ENCODE measurements at places on chromosomes 6 and 20.

DNA sequence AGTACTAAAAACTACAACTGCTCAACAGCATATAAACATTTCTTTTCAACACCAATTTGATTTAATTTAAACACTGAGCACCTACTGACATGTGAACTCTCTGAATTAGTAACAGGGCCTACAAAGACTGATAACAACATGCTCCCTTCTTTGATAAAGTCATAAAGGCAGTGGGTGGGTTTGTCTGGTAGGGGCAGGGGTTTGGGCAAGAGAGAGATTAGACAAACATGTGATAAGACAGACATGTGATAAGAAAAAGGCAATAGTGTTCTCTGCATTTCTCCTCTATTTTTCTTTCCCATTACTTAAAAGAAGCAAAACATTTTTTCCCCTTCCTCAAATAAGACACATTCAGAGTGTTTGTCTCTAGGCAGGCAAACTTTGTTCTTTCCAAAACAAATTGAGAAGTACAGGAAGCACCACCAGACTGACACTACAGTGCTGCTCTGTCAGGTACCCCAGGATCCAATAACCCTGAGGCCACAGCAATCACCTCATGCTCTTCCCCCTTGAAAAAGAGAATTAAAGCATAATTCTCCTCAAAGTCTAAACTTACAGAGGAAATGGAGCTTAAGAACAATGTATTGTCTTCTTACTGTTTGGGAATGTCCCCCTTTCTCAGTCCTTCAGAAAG, 11.9 kb downstream of the C6orf52 start:
- no peak for DNase-seq

DNA sequence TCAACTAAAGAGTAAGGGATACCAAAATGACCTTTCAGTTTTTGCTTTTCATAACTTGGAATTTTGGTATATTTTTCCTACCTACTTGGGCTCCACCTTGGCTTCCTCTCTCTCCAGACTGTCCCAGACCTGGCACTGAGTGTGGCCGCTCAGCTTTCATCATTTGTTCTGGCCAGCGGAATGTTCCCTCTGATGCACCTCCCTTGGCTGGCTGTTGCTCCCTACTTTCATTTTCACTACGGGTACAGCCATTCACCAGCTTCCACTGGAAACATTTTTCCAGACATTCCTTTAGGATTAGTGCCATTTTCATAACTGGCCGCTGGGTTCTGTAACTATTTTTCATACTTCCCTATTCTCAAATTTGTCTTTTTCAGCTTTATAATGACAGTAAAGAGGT, 487.4 kb downstream of the TENT5A start:
- no peak for DNase-seq

GRCh38 chr20:45919542-45920399, 7.8 kb upstream of the PLTP start:
- DNase-seq = no peak

- no peak for DNase-seq
These were observed 39.2 kb downstream of the GPR6 start for GRCh38 chr6:110017306-110017705.

DNA sequence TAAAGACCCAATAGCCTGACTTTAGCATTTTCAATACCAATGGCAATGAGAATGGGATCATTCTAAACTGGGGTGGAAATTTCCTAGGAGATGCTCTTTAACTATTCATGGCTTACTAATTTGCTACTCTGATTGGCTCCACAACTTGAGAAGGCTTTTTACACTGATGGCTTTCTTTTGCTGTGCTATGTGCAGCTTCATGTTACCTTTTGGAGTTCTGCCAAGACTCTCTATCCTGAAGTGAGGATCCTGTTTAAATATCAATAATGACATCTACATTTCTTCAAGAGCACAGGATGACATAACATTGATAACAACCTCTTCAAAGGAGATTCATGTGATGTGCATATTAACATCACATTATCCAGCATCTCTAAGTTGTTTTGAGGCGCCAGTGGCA, 43.4 kb upstream of the SIRPG start:
- DNase-seq = no peak

DNA sequence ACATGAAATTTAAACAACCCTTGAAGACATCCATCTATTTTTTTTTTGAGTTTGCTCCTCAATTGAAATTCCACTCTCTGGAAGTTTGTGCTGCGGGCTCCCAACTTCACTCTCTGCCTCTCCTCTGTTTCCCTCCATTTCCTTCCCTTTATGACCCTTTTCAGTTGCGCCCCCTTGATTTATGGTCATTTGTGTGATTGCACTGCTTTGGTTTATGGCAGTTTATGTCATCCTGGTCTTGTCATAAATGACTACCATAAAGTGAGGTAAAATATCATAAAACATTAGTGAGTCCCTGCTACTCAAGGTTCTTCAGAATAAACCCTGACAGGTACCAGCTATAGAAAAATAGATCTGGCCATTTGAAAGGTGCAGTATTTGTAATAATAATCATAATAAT, 348.3 kb upstream of the ZFP64 start:
- no peak for DNase-seq

GRCh38 chr20:44109951-44110361, 77.0 kb downstream of the JPH2 start:
- no peak for DNase-seq

DNA sequence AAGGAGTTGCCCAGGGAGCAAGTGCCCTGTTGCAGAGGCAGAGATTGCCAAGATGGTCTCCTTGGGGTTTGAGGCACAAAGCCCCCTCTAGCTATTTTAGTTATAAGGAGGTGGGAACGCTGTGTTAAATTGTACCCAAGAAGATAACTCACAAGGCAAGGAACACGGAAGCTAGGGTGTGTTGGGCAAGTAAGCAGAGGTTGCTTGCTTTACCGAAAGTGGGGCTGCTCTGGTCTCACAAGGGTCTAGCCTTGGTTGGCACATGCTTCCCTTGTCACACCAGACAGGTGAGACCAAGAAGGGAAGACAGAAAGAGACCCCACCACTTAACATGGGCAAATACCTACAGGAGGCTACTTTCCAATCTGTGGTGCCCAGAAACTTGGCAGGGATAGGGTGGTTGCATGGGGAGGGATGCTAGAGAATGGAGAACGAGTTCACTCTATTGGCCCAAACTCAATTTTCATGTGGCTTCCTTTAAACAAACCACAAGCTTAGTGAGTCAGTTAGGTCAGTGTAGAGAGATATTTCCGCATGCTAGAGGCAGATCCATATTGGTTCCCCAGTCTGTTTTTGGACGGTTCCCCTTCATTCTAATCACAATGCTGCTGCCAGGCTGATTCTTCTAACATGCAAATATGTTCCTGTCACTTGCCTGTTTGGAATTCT, 42.4 kb downstream of the PLAGL1 start:
- DNase-seq = no peak

GRCh38 chr6:6881438-6882225, 226.1 kb upstream of the RREB1 start:
- no peak for DNase-seq

- DNase-seq = no peak
These were observed 129.0 kb downstream of the PHACTR3 start for GRCh38 chr20:59733351-59733750.

DNA sequence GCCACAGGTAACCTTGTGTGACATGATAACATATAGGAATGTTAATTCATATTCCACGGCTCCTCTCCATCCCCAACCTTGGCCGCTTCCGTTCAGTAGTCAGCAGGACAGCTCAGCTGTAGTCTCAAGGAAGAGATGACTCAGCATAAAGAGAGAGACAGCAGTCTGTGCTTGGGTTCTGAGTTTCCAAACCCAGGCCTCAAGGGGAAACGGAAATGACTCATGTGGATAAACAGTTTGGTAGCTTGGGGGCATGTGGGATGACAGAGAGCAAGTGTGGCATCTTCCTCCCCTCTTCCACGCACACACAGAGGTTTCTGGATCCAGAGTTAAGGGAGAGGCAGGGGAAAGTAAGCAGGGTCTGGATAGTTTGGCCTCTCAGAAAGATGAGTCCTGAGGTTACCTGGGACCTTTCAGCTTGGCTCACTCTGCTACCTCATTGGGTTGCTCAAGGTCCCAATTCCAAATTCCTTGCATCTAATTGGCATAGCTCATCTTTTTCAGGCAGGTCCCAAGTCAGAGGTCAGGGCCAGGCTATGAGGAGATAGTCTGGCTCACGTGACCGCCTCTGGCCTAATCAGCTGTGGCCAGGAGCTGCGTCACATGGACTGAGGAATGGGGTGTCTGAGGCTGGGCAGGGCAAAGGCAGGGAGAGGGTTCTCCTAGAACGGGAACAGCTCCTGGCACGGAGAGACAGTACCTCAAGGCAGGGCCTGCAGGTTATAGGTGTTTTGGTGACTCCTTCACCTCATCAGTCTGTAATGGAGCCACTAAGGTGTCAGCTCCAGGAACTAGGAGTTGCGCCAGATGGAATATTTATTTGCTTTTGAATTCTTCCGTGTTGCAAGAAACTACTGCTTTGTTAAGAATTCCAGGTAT, 36.5 kb upstream of the MLN start:
- no peak for DNase-seq

DNA sequence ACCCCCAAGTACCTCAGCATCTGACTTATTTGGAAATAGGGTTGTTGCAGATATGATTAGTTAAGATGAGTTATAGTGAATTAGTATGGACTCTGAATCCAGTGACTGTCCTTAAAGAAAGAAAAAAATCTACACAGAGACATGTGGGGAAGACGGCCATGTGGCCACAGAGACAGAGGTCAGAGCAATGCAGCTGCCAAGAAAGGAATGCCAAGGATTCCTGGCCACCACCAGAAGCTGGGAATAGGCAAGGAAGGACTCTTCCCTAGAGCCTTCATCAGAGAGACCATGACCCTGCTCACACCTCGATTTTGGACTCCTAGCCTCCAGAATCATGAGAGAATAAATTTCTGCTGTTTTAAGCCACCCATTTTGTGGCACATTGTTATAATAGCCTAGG, 81.8 kb downstream of the FYN start:
- DNase-seq = no peak

DNA sequence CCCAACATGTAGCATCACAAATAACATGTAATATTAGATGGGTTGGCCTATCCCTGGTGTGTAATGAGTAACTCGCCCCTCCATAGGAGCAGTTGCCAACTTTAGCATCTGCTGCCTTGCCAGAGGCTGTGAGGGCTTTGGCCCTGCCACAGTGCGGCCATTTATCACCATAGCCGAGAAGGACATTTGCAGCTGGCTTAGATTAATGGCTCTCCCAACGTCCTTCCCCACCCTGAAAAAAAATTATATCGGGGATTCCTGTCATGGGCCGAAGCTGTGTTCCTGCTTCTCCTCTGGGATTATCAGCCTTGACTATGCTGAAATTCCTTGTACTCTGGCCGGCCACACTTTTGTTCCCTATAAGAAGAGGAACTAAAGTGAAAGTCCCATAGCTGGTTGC, 7.6 kb upstream of the ADIG start:
- DNase-seq = no peak

- DNase-seq = no peak
These were observed 265.9 kb downstream of the DLL1 start for GRCh38 chr6:170024940-170025339.

- no peak for DNase-seq
These were observed 404.5 kb downstream of the SYNE1 start for GRCh38 chr6:152232501-152233151.

GRCh38 chr6:37862992-37863391, 43.5 kb downstream of the ZFAND3 start:
- DNase-seq = no peak
